ENCODE measurements at places on chromosomes 16 and 17.

DNA sequence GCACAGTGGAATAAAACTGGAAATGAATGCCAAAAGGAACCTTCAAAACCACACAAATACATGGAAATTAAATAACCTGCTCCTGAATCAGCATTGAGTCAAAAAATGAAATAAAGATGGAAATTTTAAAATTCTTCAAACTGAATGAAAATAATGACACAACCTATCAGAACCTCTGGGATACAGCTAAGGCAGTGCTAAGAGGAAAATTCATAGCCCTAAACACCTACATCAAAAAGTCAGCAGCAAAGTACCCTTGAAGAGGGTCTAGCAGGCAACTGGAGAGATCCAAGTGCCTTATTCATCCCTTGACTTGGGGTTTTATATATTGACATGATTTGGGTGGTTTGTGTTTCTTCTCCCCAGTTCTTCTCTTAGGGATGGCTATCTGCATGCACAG lies 294.1 kb downstream of the PMP22 start:
- no peak for DNase-seq

DNA sequence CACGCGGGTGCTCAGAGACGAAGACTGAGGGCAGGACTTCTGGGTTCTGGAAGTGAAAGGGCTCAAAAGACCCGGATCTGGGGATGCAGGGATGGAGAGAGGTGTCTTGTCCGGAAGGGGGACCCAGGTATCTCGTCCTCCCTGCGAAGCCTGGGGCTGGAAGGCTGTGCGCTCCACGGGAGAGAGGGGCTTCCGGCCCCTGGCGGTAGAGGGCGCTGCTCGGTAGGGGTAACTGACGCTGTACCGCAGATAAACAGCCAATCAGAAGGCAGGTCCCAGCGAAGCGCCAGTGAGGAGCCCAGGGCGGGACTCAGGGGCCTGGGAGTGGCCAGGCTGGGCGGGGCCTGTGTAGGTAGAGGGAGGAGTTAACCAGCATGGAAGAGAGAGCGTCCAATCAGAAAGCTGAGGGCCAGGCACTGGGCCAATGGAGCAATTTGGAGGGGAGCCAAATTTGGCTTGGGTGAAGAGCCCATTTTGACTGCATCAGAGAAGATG lies 804 bp downstream of the TGFB1I1 start:
- DNase-seq = no peak

DNA sequence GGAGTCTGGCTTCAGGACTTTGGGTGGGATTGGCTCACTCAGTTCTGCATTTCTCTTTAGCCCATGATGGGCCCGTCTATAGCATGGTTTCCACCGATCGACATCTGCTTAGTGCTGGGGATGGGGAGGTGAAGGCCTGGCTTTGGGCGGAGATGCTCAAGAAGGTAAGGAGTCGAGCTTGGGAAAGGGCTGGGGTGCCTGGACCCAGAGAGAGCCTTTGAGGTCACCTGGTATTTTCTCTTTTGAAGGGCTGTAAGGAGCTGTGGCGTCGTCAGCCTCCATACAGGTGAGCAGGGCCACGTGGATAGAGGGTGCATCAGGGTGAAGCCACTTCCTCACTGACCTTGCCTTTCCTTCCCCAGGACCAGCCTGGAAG lies 2.2 kb downstream of the THOC6 start:
- no peak for DNase-seq

GRCh38 chr17:77097631-77098180 lies 43.1 kb upstream of the SEC14L1 start:
- DNase-seq = no peak

DNA sequence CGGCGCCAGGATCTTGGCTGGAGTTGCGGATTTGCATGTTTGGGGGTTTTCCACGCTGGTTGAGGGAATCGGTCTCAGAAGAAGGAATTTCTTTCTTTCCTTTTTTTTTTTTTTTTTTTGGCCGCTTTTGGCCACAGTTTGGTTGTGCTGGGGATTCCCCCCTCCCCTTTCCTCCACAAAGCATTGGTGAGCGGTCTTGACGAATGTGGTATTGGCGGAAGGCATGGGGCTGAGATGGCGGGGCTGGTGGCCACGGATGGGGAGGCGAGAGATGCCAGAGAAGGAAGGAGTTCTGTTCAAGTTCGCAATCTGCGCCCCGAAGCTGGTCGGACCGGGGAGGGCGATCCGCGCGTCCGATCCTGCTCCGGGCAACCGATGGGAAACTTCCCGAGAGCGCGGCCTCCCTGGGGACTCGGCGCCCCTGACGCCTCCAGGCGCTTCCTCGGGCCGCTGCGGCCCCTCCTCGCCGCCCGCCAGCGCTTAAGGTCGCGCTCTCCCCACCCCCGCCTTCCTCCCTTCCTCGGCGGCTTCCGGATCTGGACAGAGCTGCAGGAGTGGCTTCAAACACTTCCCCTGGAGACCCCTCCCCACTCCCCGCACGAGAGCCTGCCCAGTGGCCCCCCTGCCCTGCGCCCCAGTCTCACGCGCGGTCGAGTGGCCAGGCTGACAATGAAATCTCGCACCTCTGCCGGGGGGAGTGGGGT lies 43.2 kb downstream of the RAI1 start:
- DNase-seq = peak; percentile 30

DNA sequence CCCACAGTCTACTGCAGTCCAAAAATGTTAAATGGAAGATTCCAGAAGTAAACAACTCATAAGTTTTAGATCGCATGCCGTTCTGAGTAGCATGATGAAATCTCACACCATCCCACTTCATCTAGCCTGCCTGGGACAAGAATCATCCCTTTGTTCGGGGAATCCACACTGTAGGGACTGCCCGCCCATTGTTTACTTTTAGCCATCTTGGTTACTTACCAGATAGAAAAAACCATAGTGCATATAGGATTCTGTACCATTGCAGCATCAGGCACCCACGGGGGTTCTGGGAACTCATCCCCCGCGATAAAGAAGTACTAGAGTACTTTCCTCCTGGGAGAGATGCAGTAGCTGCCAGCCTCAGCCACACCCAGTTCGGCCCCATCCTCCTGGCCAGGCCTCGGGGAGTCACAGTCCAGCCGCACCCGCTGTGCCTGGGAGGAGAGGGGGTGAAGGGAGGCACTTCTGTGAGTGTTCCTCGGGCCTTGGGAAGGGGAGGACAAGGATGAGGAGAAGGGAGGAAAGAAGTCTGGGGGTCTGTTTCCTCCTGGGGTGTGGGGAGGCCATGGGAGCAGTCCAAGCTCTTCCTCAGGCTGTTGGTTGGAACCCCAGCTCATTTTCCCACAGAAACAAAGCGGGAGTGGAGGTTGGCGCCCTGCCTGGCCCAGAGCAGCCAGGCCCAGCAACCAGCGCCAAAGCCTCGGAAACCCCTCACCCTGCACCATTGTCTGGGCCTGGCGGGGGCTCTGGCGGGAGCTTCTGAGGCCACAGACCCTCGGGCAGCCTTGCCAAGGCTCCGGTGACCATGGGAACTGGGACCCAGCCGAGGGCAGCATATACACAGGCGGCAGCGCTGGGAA lies 8.9 kb downstream of the TRIM47 start:
- DNase-seq = no peak

GRCh38 chr17:37725021-37725595 lies 19.8 kb downstream of the HNF1B start:
- no peak for DNase-seq

GRCh38 chr16:83774066-83774465 lies 33.7 kb upstream of the HSBP1 start:
- DNase-seq = no peak
